NCI-H446 (cell line): ENCODE measurements at places on chromosomes 1 and 21.
A peak's percentile ranks its signal among the peaks of the same experiment; 100 is the strongest.

DNA sequence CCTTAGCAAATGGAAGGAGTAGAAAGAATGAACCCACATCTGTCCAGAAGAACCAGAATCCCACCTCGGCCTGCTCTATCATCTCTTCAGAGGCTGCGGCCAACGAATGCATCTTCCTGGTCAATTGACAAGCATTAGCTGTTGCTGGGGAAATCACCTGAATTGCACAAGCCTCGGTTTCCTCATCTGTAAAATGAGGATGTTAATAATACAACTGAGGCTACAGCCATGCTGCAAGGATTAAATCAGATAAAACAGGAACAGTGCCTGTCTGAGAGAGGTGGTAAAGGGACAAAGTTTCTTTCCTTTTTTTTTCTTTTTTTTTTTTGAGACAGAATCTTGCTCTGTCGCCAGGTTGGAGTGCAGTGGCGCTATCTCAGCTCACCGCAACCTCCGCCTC is 99.8 kb downstream of the KIF14 start:
- DNase-seq: no peak

DNA sequence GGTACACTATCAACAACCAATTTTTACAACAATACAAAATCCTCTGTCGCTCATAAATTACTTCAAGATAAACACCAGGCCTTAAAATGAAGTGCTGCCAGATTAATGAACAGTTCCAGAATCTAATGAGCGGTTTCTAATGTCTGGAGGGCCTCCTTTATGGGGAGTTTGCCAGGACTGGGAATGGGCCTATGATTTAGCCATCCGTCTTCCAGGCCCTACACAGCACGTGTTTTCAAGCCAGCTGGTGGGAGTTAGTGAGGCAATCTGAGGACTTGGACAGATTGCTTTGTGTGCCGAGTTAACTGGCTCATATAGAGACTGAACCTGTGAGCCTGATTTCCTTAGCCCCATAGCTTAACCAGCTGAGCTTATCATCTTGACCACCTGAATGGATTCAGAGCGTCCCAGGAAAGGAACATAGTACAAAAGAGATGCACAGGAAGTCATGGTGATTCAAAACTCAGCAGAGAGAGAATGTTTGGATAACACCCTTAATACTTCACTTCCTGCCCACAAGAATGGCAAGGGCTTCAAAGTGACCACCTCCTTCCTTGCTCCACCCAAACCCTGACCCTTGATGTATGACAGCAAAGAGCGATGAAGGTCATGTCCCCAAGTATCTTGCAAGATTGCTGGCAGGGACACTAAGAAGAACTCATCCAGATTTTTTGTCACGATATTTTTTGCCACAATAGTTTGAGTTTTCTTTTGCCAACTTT is 143.5 kb downstream of the SLC30A10 start:
- DNase-seq: no peak

DNA sequence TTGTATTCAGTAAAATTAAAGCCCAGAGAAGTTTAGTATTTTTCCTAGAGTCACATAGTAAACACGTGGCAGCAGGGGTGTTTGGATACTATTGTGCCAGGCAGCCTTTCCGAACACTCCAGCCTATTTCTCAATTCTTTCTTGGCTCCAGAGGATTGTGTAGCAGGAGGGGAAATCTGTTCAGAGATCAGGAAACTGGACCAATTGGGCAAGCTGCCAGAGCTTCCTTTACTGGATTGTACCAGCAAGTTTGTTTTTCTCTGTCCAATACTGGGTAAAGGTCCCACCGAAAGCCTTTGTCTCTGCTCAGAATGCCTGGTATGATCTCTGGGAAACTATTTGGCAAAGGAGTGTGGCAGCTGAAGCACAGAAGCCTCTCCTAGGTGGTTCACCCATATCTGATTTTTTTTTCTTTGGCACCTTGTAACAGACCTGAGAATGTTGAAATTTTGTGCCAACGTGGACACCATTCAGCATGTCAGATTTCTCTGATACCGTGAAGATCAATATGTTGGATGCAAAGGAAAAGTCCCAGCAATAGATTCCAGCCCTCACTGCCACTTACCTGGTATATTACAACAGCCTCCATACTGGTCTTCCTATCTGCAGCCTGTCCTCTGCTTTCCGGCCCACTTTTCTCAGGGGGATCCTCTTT is 126.2 kb downstream of the FGGY start:
- DNase-seq: peak; percentile 91

DNA sequence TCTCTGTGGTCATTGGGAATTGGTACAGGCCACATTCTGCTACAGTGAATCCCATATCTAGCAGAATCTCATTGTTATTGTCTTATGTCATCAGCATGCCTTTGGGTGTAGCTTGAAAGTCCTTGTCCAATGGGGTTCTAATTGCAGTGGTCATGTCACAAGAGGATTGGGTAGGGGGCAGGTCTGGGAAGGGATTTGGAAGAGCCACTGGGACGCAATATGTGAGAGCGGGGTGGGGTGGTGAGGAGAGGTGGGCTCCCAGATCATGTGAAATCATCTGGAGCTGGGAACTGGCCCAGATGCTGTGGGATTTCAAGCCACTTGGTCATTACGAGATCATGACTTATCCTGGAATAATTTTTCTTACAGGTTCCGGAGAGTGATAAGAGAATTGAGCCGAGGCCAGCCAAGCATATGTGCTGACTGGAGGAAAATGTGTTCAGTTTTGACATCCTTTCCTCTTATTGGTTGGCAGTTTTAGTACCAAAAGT is 16.3 kb downstream of the CNIH3 start:
- DNase-seq: no peak

GRCh38 chr1:60279798-60280197 is 206.2 kb upstream of the C1orf87 start:
- DNase-seq: no peak

DNA sequence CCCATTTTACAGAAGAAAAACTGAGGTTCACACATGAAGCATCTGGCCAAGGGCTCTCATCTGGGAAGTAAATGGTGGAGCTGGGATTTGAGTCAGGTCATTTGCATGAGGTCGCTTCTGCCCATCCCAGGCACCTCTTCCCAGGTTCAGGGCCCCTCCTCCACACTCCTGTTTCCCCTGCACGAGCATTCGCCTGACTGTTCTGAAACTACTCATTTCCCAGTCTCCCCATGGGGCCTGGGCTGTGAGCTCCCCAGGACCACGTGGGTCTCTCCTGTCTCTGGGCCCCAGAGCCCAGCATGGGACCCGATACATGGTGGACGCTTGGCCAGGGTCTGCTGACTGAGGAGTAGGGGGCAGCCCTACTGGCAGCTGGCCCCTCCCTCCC is 360.8 kb downstream of the MATN1 start:
- DNase-seq: no peak

- DNase-seq: no peak
Observed at GRCh38 chr1:207670192-207670591, 25.3 kb downstream of the CR1L start.

DNA sequence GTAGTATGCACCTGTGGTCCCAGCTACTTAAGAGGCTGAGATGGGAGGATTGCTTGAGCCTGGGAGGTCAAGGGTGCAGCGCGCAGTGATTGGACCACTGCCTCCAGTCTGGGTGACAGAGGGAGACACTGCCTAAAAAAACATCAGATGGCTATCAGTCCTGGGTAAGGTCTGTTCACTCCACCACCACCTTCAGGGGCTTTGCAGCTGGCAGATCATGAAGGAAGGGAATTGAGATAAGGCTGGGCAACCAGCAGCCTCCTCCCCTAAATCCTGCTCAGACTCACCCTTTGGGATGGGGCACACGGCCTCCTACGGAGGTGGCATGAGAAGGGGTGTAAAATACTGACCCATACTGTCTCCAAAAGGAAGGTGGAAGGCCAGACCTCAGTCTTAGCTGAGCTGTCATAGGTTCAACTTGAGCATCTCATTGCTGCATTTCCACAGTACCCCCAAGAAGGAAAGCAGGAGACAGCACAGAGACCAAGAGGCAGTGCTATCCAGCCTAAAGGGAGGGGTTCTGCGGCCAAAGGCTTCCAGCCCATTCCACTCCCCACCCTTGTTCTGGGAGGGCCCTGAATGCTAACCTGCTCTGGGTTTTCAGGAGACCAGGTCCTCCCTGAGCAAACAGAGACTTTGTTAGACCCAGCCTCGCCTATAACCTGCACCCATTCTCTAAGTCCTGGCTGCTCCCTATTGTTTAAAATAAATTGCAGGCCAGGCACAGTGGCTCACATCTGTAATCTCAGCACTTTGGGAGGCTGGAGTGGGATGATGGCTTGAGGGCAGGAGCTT is 13.7 kb downstream of the SLC45A3 start:
- no peak for DNase-seq

DNA sequence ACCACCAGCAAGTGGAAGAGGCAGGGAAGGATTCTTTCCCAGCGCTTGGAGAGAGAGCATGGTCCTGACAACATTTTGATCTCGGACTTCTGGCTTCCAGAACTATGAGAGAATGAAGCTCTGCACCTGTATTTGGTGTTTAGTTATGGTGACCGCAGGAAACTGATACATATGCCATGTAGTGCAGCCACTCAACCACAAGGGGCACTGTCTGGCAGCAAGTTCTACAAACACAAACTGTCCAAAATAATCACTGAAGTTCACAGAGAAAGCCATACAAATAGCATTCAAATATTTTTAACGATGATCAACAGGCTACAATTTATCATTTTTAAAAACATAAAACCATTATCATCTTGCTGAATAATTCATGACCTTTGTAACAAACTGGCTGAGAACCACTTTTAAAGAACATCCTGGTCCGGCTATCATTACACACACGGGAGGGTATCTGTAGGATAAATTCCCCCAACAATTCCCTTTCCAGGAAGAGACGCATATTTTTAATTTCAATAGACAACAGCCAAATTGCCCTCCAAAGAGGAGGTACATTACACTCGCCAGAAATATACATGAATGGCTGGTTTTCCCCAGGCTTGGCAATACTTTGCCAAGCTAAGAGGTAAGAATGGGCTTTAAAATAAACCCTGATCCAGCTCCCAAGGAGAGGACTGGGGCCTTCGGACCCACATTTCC is 9.2 kb upstream of the CBR3 start:
- peak; percentile 50 for DNase-seq

- no peak for DNase-seq
Observed at GRCh38 chr1:36663772-36664430, 181.2 kb upstream of the CSF3R start.
